ENCODE measurements at places on chromosomes 3 and 15.

DNA sequence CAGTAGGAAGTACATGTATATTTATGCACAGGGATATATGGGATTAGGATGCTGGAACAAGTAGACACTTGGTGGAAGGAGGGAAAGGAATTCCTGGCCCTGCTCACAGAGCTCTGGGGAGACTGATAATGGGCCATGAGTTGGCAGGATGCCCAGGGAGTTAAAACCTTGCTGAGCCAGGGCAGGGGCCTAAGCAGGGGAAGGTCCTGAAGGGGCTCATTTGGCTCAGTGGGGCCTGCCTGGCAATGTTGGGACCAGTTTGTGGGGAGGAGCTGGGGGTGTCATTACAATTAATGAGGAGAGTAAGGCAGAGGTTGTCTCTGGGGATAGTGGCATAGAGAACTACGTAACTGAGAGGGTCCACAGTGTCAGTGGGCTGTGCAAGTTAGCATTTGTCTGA, 124.2 kb upstream of the ADPGK start:
- DNase-seq: no peak

GRCh38 chr3:186588632-186589031, 18.1 kb downstream of the DNAJB11 start:
- no peak for DNase-seq

DNA sequence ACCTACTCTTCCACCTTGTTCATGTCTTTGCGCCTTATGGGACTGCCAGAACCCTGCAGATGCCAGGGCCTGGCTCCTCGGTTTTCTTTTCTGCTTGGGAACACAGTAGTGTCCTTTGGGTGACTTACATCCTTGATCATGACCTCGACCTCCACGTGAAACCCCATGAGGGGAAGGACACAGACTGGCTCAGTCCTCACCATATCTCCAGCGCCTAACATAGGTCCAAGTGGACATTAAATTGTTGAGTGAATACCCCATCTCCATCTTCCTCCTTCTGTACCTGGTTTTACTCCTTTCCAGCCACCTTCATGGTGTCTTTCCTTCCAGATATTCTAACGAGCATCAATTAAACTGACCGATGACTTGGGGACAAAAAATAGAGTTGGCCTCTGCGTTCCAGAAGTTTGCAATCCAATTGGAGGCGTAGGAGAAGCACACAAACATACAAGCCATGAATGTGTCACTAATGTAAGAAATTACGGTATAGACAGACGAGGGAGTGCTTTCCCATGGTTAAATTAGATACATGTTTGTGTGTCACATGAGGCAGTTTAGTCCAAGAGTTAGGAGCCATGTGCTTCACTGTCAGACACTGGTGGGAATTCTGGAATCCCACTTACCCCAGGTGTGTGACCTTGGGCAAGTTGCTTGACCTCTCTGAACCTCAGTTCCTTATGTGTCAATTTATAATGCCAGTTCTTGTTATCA, 907 bp upstream of the HERC1 start:
- no peak for DNase-seq

DNA sequence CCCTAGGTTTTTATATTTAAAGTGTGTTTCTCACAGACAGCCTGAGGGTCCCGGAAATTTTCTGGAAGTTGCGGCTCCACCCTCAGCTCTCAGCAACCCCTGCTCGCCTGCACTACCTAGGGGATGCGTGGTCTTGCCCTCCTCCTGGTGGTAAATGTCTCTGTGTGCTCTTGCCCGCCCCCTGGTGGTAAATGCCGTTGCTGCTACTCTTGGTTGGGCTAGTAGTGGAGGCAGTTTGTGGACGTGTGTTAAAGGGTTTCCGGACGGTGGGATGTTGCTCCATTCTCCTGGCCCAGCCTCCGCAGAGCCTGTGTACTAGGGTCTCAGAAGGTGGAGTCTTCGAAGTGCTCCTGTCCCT, 27.4 kb downstream of the STOML1 start:
- DNase-seq: peak; percentile 84

Data from T-helper 1 cell (primary cell).